RWPE2 (cell line): ENCODE measurements at places on chromosomes 4 and X.

GRCh38 chrX:30065226-30065625 is 150.1 kb upstream of the MAGEB2 start:
- no peaks in the 10 kb centered on the region for H3K36me3 ChIP-seq
- no peak overlapping the region for H3K4me3 ChIP-seq
- no peak overlapping the region for H3K27ac ChIP-seq
- H3K4me1 ChIP-seq = no peaks in the 10 kb centered on the region
- H3K27me3 ChIP-seq = no peaks in the 10 kb centered on the region

DNA sequence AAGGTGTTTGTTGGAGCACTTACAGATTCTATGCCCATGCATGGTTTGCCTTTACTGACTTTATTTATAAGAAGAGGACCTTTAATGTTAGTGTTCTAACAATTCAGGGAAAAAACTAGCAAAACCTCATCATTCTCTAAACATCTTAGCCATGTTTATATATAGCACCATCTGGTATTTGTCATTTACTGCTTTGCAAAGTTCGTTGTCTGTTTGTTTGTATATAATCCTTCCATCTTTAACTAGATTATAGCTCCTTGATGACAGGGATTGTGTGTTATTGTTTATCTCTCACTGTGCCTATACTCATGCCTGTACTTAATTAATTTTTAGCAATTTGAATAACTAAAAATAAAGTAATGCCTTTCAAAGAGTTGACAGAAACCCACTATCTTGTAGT is 170.6 kb upstream of the PACRGL start:
- no peak overlapping the region for H3K27ac ChIP-seq
- H3K4me1 ChIP-seq = peaks cover 5% of the 10 kb centered on the region
- H3K27me3 ChIP-seq = no peaks in the 10 kb centered on the region
- no peaks in the 10 kb centered on the region for H3K36me3 ChIP-seq

DNA sequence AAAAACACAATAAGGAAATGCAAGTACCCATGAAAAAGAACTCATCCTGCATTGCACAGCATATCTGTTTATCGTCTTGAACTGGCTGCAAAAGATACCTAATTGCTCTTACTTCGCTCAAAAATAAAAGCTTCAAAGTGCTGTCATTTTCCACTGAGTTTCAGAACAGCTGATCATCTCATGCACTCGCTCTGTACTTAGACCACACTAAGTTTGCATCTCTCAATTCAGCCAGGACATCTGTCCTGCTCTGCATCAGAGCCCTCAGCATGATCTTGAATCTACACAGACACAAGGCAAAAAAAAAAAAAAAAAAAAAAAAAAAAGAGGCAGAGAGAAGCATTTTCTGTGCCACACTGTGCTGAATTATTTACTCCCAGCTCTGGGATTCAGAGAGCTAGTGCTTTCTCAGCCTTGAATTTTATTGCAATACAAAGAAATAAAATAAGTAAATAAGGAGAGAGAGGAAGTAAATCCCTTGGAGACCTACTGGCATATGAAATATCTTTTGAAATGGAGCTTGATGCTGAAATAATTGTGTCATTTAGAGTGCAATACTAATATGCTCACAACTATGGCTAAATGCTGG is 81.3 kb downstream of the PPP1R2C start:
- H3K4me3 ChIP-seq = no peak overlapping the region
- no peaks in the 10 kb centered on the region for H3K27me3 ChIP-seq
- no peaks in the 10 kb centered on the region for H3K4me1 ChIP-seq
- no peak for DNase-seq

DNA sequence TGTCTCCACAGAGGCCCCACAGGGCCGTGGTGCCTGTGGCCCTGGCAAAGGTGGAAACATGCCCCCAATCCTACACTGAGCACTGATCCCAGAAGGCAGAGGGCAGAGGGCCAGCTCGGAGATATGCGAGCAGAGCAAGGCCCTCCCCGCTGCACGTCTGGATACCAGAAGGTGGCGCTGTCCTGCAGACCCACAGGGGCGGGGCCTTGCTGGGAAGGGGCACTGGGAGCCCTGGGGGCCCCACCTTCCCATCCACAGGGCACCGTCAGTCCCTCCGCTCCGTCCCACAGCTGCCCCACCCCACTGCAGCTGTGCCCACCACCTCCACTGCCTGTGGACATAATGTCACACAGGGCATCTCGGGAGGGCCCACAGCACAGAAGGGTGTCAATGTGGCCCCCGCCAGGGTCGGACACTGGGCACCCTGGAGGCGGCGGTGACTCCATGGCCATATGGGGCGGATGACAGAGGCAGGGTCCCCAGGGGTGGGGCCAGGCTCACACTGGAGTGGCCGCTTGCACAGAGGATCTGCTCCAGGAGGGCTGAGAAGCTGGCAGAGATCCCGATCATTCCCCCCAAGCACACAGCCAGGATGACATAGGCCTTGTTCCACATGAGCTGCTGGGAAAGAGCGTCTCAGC is 4.8 kb downstream of the SLC49A3 start:
- no peak for DNase-seq
- H3K36me3 ChIP-seq = no peaks in the 10 kb centered on the region
- H3K27ac ChIP-seq = no peak overlapping the region
- H3K27me3 ChIP-seq = no peaks in the 10 kb centered on the region

DNA sequence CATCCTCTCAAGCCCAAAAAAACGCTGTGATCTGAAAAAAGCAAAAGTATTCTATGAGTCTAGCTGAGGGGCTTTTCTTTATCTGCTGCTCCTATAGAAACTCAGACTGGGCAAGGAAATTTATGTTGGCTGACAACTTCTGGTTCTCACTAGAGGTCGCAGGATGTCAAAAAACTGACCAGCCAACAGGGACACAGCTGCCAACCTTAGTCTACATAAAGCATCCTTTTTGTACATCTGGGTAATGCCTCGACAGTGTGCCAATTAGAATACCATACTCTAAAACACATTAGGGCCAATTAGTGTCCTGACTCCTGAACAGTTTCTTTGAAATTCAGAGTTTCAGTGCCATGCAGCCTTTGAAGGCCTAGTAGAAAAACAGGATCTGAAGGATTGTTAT is 8.8 kb upstream of the TLL1 start:
- H3K27ac ChIP-seq = no peak overlapping the region
- H3K27me3 ChIP-seq = no peaks in the 10 kb centered on the region
- no peak for DNase-seq
- no peak overlapping the region for H3K4me3 ChIP-seq
- no peaks in the 10 kb centered on the region for H3K4me1 ChIP-seq

DNA sequence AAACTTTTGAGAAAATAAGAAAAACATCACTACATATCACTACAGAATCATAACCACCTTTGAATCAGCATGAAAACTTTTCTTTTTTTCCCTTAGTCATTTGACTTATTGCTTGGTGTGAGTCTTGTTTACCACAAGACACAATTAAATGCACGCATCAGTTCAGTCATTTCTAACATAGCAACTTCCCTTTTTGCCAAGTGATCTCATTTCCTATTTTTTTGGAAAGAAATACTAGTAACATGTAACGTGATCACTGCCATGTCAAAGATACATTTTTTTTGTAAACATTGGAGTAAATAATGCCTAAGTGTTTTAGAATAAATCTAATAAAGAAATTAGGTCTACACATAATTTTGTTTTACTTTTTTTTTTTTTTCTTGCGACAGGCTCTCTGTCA is 5.1 kb upstream of the CXCL8 start:
- DNase-seq = no peak
- no peak overlapping the region for H3K27ac ChIP-seq
- peaks cover 13% of the 10 kb centered on the region for H3K4me1 ChIP-seq
- H3K27me3 ChIP-seq = no peaks in the 10 kb centered on the region
- no peak overlapping the region for H3K4me3 ChIP-seq

DNA sequence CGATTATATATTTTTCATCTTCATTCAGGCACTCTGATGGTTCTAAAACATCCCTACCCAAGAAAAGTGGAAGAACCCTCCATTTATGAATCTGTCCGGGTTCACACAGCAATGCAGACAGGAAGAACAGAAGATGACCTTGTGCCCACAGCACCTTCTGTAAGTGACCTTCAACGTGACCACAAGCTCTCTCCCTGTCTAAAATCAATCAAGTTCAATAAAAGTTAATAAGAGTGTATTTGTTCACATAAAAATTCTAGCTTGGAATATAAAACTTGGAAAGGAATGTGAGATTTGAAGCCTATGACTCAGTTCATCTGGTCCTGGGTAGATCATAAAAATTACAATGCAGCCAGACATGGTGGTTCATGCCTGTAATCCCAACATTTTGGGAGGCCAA is 36.6 kb downstream of the DAPP1 start:
- no peak overlapping the region for H3K27ac ChIP-seq
- no peaks in the 10 kb centered on the region for H3K27me3 ChIP-seq
- no peak overlapping the region for H3K4me3 ChIP-seq
- H3K4me1 ChIP-seq = no peaks in the 10 kb centered on the region
- H3K36me3 ChIP-seq = peaks cover 27% of the 10 kb centered on the region

DNA sequence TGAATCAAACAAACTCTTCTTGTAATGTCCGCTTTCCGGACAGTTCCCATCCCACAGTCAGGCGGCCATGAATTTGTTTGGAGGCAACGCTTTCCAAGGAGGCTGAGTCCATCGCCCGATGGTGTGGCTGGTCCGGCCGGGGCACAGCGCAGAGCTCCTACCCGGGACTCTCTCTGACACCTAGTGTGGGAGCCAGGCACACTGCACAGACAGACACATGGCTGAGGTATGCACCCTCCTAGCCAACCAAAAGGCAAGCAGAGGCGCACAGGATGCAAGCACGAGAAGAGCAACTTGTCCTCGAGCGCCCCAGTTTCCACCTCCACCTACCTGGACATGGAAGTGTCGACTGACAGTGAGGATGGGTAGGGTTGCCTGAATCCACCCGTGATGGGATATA is 87.5 kb downstream of the LEF1 start:
- H3K27ac ChIP-seq = no peak overlapping the region
- peaks cover 3% of the 10 kb centered on the region for H3K27me3 ChIP-seq
- no peak for DNase-seq
- no peak overlapping the region for H3K4me3 ChIP-seq
- H3K4me1 ChIP-seq = no peaks in the 10 kb centered on the region

- no peaks in the 10 kb centered on the region for H3K27me3 ChIP-seq
- no peak for DNase-seq
- no peak overlapping the region for H3K27ac ChIP-seq
- H3K4me1 ChIP-seq = no peaks in the 10 kb centered on the region
- H3K36me3 ChIP-seq = no peaks in the 10 kb centered on the region
Measured at GRCh38 chr4:170497112-170497511, 407.4 kb upstream of the AADAT start.

- H3K4me3 ChIP-seq = no peak overlapping the region
- H3K4me1 ChIP-seq = no peaks in the 10 kb centered on the region
- no peaks in the 10 kb centered on the region for H3K36me3 ChIP-seq
- H3K27ac ChIP-seq = no peak overlapping the region
- H3K27me3 ChIP-seq = no peaks in the 10 kb centered on the region
Measured at GRCh38 chrX:10341309-10341708, 184.5 kb downstream of the CLCN4 start.

DNA sequence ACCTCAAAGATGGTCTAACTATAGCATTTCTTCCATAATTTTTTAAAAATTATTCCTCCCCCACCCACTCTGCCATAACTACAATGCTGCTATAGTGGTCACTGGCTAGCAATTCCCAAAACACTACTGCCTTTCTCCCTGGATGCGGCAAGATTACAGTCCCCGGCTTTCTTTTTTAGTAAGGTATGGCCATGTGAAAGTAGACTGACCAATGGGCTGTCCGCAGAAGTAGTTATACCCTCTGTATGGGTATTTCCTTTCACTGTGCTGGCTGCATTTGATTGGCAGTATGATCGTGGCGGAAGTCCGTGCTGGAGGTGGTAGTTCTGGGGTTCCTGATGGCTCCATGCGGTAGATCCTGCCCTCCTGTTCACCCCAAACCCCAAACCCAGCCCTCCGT is 166.0 kb downstream of the FBXO8 start:
- no peak overlapping the region for H3K27ac ChIP-seq
- no peaks in the 10 kb centered on the region for H3K27me3 ChIP-seq
- no peak for DNase-seq
- no peaks in the 10 kb centered on the region for H3K36me3 ChIP-seq
- no peak overlapping the region for H3K4me3 ChIP-seq

DNA sequence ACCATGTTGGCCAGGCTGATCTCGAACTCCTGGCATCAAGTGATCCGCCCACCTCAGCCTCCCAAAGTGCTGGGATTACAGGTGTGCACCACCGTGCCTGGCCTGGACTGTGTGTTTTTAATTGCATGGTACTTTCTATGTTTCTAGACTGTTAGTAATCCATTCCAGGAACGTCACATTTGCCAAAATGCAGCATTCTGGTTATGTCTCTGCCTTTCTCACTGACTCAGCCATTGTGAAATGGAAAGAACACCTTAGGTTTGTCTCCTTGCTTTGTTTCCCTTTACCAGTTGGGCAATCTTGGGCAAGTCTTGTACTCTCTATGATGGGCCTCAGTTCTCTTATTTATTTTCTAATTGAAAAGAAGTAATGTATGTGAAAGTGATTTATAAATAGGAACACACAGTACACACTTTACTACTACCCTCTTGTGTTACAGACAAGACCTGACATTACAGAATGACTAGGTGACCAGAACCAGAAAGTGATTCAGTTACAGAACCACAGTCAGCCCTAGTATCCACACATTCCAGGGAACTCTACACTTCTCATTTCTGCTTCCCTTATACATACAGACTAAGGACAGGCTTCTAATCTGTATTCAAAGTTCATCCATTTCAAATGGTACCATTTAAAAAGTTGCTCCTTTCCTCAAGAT is 187.1 kb downstream of the MGST2 start:
- no peaks in the 10 kb centered on the region for H3K36me3 ChIP-seq
- H3K27ac ChIP-seq = no peak overlapping the region
- DNase-seq = no peak
- H3K27me3 ChIP-seq = no peaks in the 10 kb centered on the region
- no peaks in the 10 kb centered on the region for H3K4me1 ChIP-seq

DNA sequence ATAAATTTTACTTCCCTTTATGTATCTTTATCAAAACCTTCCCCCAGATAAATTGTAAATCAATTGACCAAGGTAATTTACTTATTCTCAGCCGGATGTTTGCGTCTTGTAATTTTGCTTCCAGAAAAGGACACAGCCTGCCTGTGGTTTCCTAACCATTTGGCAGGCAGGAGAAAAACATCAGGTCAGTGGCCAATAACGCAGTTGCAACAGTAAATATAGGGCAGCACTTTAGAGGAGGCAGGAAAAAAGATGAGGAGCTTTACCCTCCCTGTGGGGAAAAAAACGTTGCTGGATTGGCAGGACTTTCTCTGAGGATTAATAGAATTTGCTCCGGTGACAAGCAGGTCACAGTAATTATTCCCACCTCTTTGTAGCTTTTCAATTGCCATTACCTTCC is 2618.1 kb downstream of the ARAP2 start:
- DNase-seq = no peak
- H3K4me3 ChIP-seq = no peak overlapping the region
- no peak overlapping the region for H3K27ac ChIP-seq
- H3K27me3 ChIP-seq = no peaks in the 10 kb centered on the region
- no peaks in the 10 kb centered on the region for H3K4me1 ChIP-seq

- DNase-seq = peak; percentile 71
- H3K4me1 ChIP-seq = no peaks in the 10 kb centered on the region
- no peaks in the 10 kb centered on the region for H3K27me3 ChIP-seq
Measured at GRCh38 chrX:1384658-1385252, 7.2 kb downstream of the SLC25A6 start.

GRCh38 chr4:159137176-159137575 is 34.3 kb downstream of the RAPGEF2 start:
- peaks cover 6% of the 10 kb centered on the region for H3K4me1 ChIP-seq
- DNase-seq = no peak
- H3K36me3 ChIP-seq = no peaks in the 10 kb centered on the region
- no peak overlapping the region for H3K4me3 ChIP-seq
